ENCODE measurements at places on chromosomes 6 and 20.

- no peak for DNase-seq
Measured at GRCh38 chr6:81708113-81708699, 44.3 kb downstream of the TENT5A start.

GRCh38 chr20:46945465-46945864 lies 50.8 kb downstream of the EYA2 start:
- DNase-seq = no peak

GRCh38 chr6:84278321-84278998 lies 51.0 kb upstream of the CEP162 start:
- no peak for DNase-seq

GRCh38 chr6:121453191-121453590 lies 17.7 kb downstream of the GJA1 start:
- no peak for DNase-seq

DNA sequence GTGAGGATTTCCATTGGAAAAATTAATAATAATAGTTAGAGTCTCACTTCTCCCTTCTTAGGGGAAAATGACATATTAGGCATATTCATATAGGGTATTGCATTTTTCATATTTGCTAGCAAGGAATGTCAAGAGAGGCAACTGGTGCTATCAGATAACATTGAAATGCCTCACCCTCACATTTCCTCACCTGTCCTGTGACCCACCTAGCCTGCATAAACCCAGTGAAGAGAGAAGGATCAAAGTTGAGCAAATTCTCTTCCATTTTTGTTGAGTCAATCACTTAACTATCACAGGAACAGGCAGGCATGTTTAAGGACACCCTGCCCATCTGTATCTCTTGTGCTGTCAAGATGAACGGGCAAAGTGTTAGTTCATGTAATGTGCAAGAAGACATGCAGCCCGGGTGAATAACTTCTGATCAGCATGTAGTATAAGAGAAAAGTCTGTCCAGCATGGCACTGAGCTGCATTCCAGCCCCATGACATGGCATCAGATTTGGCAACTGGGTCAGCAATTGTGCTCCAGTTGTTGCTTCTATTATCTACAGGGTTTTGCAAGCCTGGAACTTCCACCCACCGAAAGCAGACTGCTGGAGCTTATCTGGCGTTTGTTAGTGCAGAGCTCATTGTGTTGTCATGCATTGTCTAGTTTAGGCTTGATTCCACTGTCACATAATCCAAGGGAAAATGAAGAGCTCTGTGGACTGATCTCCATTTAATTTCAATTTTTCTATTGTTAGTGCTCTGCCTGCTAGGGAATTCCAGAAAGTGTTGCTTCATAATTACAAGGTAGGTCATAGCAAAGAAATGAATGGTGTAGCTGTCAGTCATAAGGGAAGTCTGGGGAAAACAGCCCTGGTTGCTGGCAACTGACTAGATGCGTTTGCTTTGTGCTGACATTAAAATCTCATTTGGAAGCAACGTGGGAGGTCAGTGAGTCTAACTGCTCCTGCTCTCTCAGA lies 138.4 kb upstream of the TNFAIP3 start:
- peak; percentile 36 for DNase-seq

- no peak for DNase-seq
Measured at GRCh38 chr6:34460796-34461507, 4.9 kb upstream of the PACSIN1 start.

- no peak for DNase-seq
Measured at GRCh38 chr20:63246490-63247288, 7.6 kb downstream of the NKAIN4 start.

- no peak for DNase-seq
Measured at GRCh38 chr20:11053310-11053709, 379.5 kb upstream of the JAG1 start.

DNA sequence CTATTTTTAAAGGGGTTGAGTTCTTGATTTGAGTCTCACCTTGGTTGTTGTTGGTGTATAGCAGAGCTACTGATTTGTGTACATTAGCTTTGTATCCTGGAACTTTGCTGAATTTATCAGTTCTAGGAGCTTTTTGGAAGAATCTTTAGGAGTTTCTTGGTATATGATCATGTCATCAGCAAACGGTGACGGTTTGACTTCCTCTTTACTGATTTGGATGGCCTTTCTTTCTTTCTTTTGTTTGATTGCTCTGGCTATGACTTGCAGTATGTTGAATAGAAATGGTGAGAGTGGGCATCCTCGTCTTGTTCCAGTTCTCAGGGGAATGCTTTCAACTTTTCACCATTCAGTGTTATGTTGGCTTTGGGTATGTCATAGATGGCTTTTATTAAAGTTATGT lies 64.0 kb downstream of the CDYL start:
- DNase-seq = no peak

DNA sequence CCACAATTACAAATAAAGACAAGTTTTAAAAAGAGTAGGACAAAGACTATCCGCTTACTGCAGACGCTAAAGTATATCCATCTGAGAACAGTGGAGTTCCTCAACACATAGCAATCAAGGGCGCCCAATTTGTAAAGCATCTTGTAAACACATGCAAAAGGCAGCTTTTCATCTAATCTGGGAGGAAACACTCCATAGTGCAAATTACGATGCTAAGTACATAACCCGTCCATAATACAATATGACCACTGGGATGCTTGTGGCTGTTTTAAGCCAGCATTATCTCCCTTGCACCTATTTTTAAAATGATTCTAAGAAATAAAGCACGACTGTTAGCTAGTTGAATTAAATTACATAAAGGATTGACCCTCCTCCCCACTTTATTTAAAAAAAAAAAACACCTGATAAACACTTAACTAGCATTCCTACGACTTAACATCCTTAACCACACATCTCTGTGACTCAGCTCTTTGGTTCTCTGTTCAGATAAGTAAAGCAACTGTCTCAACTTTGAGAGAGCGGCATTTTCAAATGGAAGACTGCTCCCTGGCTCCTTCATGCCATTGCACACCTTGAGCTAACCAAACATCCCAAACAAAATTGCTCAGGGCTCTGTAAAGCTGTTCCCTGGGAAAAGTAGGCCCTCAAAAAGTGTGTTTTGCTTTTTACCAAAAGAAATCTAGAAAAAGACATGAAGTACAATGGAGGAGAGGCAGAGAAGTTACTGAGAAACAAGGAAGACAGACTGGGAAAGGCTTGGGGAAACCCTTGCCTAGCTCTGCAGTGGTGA lies 14.2 kb downstream of the SLC22A23 start:
- DNase-seq = no peak

DNA sequence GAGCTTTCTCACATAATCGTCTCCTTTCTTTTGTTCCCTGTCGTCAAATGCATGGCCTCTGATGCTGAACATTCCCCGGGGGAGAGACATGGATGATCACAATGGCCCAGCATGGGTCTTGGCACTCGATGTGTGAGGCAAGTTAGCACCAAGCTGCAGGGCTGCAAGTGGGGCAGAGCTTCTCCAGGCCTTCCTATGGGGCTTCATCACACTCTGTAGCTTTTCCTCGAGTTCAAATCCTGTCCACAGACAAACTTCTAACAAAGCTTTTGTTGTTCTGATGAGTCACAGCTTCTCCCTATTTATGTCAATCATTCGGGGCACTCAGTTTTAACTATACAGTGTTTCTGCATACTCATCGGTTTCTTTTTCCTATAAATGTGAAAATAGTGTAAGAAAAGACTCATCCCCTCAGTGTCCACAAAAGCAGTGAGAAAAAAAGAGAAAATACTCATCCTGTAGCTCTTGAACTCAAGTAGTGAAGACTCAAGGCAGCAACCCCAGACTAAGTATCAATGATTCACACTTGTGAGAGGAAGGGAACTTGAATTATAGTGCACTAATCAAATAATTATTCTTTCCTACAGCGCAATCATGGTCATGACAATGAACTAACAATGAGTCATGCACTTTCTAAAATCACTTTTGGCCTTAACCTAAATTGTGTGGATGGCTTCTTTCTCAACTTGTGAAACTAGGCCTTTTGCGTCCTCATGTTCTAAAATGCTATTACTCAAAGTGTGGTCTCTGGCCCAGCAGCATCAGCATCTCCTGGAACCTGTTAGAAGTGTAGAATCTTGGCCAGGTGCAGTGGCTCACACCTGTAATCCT lies 68.4 kb upstream of the NOX3 start:
- DNase-seq = no peak

- no peak for DNase-seq
Measured at GRCh38 chr20:46446851-46447250, 40.4 kb upstream of the ELMO2 start.

- DNase-seq = no peak
Measured at GRCh38 chr6:117531809-117532725, 49.6 kb downstream of the DCBLD1 start.

GRCh38 chr6:143845033-143845432 lies 1.9 kb downstream of the LTV1 start:
- no peak for DNase-seq

DNA sequence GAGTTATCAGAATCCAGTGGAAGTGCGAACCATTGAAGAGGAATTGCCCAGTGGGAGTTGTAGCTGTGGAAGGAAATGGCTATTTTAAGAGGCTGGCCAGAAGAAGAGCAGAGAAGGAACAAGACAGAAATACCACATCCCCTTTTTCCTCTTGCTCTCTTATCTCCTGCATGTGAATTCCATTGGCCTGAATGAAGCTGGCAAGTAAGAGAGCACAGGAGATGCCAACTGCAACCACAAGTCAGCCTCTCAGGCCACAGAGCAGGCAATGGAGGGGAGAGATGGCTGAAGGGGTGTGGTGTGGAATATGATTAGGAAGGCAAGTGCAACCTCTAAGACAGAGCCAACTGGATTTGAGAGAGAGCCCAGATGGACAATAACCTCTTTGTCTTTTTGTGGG lies 362.7 kb upstream of the IMPG1 start:
- no peak for DNase-seq

DNA sequence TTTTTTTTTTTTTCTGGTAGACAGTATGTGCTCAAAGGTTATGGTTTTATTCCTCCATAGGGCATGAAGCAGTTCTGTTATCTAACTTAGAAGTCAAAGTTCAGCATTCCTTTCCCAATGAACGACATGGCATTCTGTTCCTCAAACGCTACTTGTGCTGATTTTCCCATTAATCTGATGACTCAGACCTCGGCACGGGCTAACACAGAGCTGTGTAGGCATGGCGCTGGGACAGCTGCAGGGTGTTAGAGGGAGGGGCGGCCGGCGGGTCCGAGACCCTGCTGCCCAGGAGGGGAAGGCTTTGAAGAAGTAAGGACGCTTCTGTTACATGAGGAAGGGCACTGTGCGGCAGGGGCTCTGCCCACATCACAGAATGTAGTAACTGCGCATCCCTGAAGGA lies 93.6 kb upstream of the AGPAT4 start:
- DNase-seq = no peak

- DNase-seq = no peak
Measured at GRCh38 chr6:51218181-51218580, 399.5 kb downstream of the TFAP2B start.

GRCh38 chr6:33271117-33271467 lies 584 bp downstream of the VPS52 start:
- no peak for DNase-seq

DNA sequence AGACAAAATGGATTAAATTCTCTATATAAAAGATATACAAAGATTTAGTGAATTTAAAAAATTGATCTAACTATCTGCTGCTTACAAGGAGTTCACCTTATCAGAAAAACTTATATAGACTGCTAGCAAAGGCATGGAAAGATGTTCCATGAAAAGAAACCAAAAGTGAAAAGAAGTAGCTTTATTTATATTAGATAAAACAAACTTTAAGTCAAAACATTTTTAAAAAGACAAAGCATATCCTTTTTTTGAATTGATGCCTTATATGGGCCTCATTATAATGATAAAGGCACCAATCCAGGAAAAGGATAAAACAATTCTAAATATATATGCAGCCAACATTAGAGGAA lies 334.2 kb downstream of the MEI4 start:
- no peak for DNase-seq

GRCh38 chr6:63140692-63141318 lies 70.5 kb upstream of the FKBP1C start:
- no peak for DNase-seq

GRCh38 chr20:20778676-20779075 lies 66.2 kb upstream of the RALGAPA2 start:
- no peak for DNase-seq

DNA sequence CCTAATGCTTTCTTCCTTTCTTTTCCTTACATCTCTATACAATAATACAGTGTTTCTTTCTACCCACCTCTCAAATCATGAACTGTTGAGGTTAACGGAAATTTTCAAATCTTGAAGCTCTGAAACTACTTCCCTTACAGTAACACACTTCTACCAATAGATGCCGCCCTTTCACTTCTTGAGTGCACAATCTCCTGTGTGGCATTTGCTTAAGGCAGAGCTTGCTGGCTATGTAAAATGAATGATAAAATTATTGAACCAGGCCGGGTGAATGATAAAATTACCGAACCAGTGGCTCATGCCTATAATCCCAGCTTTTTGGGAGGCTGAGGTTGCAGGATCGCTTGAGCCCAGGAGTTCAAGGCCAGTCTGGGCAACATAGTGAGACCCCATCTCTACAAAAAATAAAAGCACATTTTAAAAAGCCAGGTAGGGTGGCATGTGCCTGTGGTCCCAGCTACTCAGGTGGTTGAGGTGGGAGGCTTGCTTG lies 56.8 kb downstream of the KCNS1 start:
- DNase-seq = peak; percentile 26

GRCh38 chr6:5547556-5547955 lies 286.2 kb downstream of the FARS2 start:
- DNase-seq = no peak

DNA sequence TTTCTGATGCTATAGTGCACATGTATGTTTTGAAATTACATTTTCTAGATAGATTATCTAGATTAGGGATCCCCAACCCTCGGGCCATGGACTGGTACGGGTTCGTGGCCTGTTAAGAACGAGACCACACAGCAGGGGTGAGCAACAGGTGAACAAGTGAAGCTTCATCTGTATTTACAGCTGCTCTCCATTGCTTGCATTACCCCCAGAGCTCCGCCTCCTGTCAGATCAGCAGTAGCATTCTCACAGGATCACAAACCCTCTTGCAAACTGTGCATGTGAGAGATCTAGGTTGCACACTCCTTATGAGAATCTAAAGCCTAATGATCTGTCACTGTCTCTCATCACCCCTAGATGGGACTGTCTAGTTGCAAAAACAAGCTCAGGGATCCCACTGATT lies 10.4 kb downstream of the CEP57L1 start:
- DNase-seq = no peak

DNA sequence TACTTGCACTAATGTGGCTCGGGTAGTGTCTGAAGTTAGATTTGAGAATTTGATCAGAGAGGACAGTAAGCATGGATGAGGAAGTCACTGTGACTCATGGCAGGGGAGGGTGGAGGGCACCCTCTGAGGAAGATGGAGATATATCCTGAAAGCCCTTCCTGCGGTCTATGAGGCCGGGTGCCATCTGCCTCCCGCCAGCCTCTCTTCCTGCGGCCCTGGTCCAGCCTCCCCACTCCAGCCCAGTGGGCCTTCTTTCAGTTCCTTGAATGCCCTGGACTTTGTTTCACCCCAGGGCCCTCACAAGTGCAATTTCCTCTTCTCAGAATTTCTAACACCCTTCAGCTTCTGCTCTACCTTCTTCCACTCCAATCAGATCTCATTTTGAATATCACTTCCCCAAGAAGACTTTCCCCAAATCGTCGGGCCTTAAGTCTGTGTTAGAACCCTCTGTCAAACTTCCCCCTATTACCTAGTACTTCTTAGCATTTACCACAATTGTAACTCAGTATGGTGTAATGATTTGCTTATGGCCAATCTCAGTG lies 20.2 kb upstream of the TNFAIP3 start:
- no peak for DNase-seq

- DNase-seq = no peak
Measured at GRCh38 chr20:51767867-51768758, at the start of gene ATP9A. Gene ATP9A (minus strand): TSS chr20:51768390. CDS start chr20:51768369, 21 bp downstream.

GRCh38 chr20:60512443-60512842 lies 554.2 kb downstream of the CDH26 start:
- DNase-seq = no peak
